Fibroblast of skin of left quadriceps (primary cell): ENCODE measurements at places on chromosomes 7 and 10.

DNA sequence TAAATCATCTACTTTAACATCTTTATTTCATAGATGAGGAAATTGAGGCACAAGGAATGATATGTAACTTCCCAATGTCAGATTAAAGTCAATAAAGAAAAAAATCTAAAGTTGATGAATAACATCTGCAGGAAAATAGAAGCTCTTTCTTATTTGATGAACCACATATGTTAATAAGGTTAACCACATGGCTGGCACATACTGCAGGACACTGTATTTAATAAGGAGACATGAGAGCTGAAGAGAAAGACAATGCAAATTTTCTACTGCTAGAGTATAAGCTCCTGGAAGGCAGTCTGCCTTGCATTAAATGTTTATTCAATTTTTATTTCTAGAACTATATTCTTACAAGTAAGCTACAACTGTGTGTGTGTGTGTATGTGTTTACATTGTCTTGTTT lies 4.4 kb downstream of the RAB11FIP2 start:
- no peak for DNase-seq

DNA sequence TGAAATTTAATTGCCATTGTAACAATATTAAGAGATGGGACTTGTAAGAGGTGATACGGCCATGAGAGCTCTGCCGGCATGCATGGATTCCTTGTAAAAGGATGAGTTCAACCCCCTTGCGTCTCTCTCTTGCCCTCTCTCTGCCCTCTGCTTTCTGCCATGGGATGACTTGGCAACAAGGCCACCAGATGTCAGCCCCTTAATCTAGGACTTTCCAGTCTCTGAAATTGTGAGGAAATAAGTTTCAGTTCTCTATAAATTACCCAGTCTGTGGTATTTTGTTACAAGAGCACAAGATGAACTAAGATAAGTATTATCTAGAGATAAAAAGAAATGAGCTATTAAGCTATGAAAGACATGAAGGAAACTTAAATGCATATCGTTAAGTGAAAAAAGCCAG lies 145.7 kb upstream of the AHR start:
- DNase-seq, result no peak

GRCh38 chr7:131602304-131602993 lies 46.0 kb upstream of the PODXL start:
- no peak for DNase-seq

- no peak for DNase-seq
Measured at GRCh38 chr7:83457022-83457892, 191.7 kb downstream of the SEMA3E start.

GRCh38 chr7:126557271-126557670 lies 695.5 kb downstream of the GRM8 start:
- DNase-seq, result no peak

DNA sequence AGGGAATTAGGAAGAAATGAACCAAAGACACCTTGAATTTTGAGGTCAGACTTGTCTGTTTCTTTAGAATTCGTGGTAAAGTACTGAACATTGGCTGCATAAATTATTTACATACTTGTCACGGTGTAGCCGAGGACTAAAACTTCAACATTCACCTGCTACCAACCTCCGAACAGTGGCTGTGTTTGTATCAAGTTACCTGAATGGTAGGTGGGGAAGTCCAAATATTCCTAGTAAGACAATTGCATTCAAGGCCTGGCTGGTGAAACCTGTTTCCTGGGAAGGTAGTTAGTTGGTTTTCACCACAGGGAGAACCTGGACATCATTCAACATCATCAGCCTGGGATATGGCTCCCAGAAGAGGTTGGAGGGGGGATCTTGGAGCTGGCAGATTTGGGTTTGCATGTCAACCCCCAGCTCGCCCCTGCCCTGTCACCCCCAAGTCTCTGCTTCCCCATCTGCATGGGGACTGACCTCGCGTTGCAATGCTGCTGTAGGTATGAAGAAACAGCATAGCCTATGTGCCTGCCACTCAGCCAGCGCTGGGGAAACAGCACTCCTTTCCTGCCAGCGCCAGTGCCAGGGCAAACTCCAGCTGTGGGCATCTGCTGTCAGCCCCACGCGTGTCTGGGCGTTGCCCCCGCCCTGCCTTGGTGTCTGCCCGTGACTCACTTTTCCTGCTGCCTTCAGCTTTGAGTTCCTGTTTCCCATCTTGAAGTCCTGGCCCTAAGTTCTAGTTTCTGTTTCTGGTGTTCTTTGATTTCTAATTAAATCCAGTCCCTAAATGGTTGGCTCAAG lies 12.7 kb upstream of the LARP4B start:
- DNase-seq, result peak; percentile 14

DNA sequence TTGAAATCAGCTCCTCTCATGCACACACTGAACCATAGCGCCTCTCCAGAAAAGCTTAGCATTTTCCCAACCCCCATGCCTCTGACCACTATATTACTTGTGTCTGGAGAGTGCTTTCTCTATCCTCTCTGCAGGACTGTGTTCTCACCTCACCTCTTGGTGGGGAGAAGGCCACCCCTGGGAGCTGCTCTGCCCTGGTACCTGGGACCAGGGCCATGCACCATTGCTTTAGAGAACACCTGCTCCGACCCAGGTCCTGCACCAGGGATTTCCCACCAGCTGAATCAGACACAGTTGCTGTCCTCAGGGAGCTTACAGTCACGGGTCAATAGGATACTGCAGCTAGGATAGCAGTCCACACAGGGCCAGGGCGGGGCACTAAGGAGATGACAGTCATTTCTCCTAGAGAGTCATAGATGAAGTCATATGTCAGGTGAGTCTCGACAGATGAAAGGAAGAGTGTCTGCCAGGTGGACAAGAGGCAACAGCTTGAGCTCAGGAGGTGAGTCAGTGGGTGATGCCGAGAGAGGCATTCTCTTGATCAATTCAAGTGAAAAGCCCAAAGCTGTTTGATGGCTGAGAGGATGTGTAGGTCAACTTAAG lies 619 bp upstream of the LMTK2 start:
- no peak for DNase-seq

DNA sequence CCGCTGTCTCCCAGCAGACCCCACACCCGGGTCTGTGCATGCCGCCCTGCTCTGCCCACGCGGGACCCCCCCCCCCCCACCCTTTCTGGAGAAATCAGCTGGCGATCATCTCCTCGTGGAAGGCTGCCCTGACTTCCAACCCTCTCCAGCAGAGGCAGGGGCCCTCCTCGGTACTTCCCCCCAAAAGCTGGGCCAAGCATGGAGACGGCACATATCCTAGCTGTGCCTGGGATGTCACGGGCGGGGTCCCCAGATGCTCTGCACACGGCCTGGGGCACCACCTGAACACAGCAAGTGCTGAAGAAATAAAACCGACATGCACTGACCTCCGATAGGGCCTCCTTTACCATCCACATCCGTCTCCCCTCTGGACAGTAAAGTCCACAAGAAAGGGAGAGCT lies 96.0 kb downstream of the DIP2C start:
- no peak for DNase-seq

- DNase-seq, result peak; percentile 35
Measured at GRCh38 chr7:85226361-85227085, 39.7 kb upstream of the SEMA3D start.

GRCh38 chr10:77989081-77989724 lies 40.1 kb downstream of the POLR3A start:
- no peak for DNase-seq

DNA sequence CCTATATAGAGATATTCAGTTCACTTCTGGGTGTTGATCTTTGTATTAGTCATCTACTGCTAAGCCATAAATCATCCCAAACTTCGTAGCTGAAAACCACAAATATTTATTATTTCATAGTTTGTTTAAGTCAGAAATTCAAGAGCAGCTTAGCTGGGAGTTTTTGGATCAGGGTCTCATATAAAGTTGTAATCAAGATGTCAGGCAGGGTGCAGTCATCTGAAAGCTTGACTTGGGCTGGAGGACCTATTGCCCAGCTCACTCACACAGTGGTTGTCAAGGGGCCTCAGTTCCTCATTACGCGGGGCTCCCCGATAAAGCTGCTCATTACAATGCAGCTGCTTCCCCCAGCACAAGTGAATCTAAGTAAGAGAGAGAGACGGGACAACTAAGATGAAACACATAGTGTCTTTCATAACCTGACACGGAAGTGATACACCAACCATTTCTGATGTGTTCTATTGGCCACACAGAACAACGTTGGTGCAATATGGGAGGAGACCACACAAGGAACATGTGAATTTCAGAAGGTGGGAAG lies 15.7 kb downstream of the PPP1R3C start:
- peak; percentile 87 for DNase-seq

DNA sequence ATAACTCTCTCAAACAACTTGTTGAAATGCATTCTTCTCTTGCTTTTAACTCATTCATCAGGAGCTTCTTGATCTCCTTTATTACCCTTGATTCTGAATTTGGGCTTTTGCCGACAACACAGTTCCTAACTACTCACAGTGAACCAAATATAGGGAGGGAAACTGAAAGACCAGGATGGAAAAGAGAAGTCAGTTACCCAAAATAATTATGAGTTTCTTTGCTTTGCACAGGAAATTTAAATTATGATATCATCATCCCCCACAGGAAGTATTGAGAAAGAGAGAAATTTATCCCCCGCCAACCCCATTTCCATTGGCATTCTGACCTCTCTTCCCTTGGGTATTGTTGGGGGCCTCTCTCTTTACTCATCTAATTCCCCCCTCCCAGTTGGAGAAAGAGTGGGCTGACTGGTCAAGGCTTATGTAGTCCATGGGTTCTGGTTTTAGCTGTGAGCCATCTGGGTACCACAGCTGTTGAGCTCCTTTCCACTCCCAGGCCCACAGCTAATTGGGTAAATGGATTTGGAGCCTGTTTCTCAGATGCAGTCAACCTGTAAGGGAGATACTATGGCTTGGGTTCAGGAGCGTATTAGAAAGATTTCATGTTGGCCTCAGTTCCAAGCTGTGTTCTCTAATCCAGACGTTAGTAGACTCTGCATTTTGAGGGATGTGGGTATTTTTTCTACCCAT lies 109.0 kb downstream of the FZD1 start:
- no peak for DNase-seq

DNA sequence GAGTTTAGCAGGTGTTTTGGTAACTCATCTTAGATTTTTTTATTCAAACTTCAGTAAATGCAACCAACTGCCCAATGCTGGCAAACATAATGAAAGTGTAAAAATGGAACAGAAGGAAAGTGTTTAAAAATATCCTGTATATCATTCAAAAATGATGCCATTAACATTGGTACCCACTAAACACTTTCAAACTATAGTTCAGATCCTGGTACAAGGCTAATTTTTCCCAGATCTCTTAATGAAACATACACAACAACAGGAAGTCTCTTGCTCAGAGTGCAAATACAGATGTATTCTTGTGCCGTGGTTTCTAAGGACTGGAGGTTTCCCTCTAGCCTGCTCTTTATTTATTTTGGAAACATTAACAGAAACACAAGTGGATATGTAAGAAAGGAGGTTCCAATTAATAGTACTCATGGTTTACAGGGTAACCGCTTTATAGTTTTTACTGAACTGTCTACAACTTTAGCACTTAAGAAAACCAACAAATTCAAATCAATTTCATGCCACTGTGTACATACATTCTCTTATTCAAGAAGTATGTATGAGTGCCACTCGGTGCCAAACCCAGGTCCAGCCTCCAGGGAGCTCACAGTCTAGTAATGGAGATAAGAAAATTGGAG lies 176.0 kb upstream of the AKR1E2 start:
- no peak for DNase-seq

GRCh38 chr7:54697659-54698186 lies 61.3 kb downstream of the SEC61G start:
- DNase-seq, result no peak

DNA sequence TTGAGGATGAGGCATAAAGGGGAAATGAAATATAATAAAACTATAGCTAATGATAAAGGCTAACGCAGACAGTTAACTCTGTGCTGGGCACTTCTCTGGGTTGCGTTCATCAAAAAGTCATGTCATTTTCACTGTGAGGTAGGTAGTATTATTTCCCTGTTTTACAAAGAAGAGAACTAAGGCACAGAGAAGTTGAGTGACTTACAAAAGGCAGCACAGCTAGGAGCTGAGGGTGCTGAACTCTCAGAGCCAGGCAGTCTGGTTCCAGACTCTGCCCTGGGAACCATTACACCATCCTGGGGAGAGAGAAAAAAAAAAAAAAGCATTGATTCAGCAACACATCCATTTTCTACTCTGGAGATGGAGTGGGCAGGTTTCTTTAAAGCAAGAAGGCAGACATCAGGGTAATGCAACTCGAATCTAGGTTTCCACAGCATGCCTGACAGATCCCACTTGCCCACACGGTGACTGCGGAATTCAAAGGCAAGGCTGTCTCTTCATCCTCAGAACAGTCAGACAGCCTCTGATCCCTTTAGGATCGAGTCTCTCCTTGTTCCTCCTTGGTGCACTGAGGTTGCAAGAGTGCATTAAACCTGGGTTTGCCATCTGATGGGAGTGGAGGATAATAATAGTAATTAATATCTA lies 40.6 kb upstream of the ECHDC3 start:
- no peak for DNase-seq

- DNase-seq, result no peak
Measured at GRCh38 chr10:131702531-131703356, 198.1 kb upstream of the PPP2R2D start.

DNA sequence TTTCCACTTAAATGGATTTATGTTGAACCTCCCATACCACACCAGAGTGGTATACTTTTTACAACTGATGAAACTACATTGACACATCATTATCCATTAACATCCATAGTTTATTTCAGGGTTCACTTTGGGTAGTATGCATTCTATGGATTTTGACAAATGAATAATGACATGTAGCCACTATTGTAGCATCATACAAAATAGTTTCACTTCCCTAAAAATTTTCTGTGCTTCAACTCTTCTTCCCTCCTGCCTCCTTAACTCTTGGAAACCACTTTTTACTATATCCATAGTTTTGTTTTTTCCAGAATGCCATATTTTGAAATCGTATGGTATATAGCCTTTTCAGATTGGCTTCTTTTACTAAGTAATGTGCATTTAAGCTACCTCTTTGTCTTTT lies 199.5 kb upstream of the TMEM196 start:
- DNase-seq, result no peak

GRCh38 chr10:115774721-115775120 lies 498.3 kb downstream of the GFRA1 start:
- no peak for DNase-seq

- DNase-seq, result no peak
Measured at GRCh38 chr7:71239586-71240268, 107.8 kb downstream of the GALNT17 start.

DNA sequence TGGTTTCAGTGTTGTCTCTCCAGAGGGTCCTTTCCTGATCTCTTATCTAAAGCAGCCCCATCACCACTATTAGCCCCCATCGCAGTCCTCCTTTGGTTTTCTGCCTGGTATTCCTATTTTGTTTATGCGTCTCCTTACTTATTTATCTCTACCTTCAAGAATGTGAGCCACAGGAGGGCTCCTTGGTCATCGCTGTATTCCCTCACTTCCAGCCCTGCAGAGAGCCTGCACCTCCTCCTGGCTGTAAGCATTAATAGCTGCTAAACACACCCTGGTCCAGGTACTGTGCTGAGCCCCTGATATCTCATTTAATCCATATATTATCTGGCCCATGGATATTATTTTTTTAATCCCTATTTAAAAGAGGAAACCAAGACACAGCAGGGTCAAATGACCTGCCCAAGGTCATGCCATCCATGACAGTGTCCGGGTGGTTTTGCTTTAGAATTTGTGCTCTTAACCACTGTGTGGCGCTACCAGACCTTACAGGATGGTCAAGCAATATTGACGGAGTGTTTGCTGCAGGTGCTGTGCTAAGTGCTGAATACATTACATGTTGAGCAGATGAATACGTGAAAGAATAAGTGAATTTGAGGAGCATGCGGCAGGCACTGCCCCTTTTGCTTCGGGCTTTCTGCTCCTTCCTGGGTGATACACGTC lies 227.2 kb downstream of the ADAM12 start:
- no peak for DNase-seq

GRCh38 chr10:12397941-12398340 lies 48.6 kb downstream of the CAMK1D start:
- DNase-seq, result no peak
